Cerebellar nuclear complex (tissue), 1 donor: ENCODE measurements at places on chromosomes 3 and 15.

DNA sequence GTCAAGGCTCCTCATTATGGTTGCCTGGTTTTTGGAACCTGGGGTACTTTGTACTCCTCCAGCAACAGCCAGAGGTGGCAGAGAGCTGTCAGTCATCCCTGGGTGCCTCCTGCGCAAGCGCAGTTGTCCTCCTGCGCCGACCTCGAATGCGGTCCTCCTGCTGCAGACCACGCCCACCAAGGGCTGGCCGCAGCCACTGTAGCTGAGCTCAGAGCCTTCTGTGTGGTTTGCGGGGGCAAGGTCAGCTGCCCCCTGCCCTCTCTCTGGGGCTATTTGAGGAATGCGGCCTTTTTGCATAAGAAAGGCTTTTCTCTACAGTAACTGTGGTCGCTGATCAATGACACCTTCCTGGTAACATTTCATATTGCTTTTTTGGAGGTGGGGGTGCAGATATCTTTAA lies 131.3 kb upstream of the SNRPN start:
- DNase-seq, result no peak

- no peak for DNase-seq
Measured at GRCh38 chr3:16177962-16178627, 3.6 kb downstream of the GALNT15 start.

- no peak for DNase-seq
Measured at GRCh38 chr3:46998121-46998851, 18.8 kb downstream of the NBEAL2 start.

- DNase-seq, result no peak
Measured at GRCh38 chr3:150509780-150510179, 36.5 kb downstream of the SERP1 start.

DNA sequence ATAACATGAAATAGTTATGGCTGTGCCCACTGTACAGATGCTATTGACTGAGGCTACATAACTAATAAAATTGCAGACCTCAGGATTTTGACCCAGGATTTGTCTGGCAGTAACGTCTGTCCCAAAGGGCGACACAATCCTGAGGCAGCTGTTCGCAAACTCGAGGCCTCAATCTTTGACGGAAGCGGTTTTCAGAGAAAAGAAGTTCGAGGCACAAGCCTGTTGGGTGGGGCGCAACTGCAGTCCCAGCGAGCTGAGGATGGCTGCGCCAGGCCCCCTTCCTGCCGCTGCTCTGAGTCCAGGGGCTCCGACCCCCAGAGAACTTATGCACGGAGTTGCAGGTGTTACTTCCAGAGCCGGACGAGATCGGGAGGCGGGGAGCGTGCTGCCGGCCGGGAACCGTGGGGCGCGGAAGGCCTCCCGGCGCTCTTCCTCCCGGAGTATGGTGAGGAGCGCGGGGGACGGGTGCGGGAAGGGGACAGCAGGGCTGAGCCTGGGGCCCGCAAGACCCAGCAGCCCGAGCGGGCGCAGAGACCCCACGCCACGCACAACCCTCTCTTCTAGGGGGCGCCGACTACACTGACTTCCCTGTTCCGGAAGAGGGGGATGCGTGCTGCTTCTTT lies at the start of gene PARP15:
PARP15 (plus strand) TSS at position 242 of the 623 bp plus-strand sequence; CDS start at position 260, 18 bp downstream.
- no peak for DNase-seq

- DNase-seq, result no peak
Measured at GRCh38 chr3:142779591-142779990, 55.8 kb downstream of the TRPC1 start.

DNA sequence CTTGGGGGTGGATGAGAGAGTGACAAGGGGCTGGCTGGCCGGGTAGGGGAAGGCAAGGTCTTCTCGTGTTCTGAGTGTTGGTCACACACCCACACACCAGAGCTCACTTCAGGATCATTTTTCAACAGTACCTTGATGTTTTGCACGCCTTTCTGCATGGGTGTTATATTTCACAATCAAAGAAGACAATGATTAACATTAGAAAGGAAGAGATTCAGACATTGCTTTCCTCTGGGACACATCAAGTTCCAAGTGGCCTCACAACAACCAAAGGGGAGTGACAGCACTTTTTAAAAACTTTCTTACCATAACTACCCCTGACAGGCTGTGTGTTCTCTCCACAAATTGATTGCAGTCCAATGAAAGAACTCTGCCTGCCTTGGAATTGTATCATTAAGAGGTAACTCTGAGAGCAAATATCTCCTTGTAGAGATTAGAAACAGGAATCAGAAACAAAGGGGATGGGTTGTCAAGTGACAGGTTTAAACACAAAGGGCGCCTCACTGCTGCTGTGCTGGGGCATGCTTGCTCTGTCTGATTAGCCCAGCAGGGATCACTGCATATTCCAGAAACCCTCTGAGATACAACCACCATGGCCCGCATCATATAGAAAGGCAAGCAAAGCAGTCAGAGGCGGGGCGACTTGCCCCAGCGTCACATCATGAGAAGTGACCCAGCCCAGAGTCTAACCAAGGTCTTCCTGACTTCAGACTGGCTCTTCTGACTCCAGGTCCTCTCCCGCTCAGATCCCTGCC lies 230.8 kb downstream of the FEZF2 start:
- no peak for DNase-seq

DNA sequence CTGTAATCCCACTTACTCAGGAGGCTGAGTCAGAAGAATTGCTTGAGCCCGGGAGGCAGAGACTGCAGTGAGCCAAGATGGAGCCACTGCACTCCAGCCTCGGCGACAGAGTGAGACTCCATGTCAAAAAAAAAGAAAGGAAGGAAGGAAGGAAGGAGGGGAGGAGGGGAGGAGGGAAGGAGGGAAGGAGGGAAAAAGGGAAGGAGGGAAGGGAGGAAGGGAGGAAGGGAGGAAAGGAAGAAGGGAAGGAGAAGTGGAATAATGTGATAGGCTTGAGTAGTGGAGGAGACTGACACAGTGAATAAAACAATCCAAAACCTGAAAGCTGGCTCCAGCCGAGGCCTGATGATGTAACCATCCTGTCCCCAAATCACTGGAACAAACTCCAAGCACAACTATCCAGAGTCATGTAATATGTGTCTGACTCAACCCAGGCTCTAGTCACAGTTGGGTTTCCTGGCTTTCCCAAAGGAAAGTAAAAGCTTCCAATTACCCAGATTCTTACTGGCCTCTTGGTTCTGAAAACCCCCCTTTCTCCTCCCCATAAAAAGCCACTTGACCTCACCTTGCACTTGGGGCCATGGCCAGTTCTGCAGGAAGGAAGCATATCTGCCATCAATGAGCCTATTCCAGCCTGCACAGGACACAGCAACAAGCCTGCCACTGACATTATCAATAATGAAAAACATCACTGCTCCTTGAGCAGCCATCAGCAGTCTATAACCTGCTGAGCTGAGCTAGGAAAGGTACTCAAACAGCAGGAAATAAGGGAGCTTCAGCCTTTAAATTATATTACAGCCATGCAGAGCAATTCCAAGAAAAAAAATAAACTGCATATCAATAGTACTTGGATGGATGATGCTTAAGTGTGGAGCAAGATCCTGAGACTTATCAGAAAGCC lies 48.3 kb downstream of the MB21D2 start:
- DNase-seq, result no peak

GRCh38 chr3:20043825-20044224 lies 3.6 kb downstream of the KAT2B start:
- no peak for DNase-seq

DNA sequence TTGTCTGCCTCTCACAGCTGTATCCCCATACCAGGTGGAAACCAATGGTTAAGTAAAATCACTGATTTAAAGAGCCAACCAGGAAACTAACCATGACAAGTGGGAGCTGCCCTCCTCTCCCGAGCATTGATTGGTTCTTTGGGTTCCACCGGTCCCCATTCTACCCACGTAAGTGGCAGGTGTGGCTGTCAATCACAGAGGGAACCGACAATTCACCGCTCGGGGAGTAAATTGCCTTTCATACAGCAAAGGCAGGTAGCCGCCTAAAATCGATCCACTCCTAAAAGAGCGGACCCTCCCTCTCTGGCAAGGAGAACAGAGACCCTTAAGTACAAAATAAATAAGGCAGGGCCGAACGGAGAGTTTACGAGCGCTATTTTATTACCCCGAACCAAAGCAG lies 1.2 kb downstream of the ERC2 start:
- DNase-seq, result peak; percentile 52

- no peak for DNase-seq
Measured at GRCh38 chr3:7309641-7310102, 448.8 kb downstream of the GRM7 start.

DNA sequence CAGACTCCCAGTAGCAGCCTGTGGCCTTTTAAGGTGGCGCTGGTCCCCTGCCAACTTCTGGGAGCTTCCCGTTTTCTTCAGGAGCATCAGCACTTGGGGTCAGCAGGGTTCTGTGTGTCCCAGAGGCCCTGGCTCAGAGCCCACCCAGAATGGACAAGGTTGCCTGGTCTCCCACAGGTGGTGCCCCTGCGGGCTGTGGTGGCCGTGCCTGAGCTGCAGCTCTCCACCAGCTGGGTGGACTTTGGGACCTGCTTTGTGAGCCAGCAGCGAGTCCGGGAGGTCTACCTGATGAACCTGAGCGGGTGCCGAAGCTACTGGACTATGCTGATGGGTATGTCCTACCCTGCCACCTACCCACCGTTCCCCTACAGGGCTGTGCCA lies 15.5 kb downstream of the ACAA1 start:
- no peak for DNase-seq

DNA sequence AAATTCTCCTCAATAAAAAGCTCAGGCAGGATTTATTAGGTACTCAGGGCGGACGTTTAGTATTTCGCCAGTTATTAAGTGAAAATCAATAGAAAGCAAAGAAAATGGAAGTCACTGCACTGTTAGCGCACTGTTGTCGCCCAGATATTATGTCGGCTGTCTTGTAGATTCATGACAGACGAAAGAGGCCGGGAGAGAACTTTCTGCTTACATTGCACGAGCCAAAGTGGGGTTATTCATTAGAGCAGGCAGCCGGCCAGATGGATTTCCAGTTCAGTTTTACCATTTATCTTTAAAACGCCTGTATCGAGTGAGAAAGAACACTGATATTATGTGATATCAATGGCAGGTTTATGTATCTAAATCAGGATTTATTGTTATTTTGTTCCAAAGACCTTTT lies 866.0 kb upstream of the NR2F2 start:
- no peak for DNase-seq

DNA sequence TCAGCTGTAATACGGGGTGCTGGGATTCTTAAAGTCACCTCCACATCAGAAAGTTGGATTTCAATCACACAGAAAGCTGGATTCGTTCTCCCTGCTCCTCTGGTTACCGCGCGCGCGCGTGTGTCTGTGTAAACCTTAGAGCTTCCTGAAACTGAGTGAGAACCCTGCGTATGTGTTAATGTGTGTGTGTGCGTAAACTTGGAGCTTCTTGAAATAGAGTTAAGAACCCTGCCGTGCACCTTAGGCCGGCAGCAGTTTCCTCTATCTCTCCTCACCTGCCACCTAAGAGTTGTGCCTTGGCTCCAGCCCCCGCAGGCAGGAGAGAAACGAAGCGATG lies 531 bp downstream of the LZTFL1 start:
- no peak for DNase-seq

DNA sequence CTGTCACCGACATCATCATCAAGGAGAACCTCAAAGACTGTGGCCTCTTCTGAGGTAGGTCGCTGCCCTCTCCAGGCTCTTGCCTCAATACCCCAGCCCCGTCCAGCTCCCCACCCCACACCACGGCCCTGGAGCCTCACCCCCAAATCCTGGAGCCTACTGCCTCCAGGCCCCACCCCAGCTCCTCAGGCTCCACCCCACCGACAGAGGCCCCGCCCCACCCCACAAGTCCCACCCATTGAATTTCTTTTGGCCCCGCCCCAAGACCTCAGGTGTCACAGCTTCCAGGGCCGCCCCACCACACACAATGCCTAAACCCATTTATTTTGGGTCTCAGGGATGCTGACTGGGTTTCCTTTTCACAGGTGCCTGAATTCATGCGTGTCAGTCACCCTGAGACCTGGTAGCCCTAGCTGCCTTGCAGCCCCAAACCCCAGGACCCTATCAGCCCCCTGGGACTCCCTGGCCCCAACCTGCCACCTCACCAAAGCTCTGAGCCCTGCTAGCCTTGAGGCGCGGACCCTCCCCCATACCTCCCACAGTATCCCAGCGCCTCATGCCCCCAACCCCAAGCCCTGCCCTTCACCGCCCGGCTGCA lies 3.6 kb downstream of the GNAT1 start:
- DNase-seq, result no peak

- DNase-seq, result no peak
Measured at GRCh38 chr3:137766876-137767537, 2.9 kb downstream of the SOX14 start.

- no peak for DNase-seq
Measured at GRCh38 chr3:110767838-110768237, 303.8 kb upstream of the NECTIN3 start.

DNA sequence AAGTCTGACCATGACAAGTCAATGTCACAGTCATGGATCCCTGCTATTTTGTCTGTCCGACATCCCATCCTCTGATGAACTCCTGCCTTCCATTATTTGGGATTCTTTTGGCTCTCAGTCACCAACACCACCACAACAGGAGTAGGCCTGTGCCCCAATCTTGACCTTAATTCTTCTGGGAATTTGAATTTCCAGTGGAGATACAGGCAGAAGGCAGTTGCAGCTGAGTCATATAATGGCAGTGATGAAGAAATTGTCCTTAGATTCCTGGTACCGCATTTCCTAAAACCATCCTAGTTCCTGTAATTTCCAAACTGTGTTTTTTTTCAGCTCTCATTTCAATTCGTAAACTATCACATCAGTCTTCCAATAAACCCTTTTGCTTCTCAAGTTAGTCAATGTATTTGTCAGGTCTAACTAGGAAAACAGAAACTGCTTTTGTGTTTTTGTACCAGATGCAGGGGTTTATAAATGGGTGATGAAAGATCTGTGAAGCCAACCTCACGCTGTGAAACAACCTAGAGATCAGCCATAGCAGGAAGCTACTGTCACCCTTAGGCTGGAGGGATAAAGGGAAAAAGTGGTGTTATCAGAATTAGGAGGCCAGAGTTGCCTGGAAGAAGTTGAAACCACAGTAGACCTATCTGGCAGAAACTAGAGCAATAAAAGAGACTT lies 126.3 kb upstream of the TMEM108 start:
- no peak for DNase-seq

- DNase-seq, result no peak
Measured at GRCh38 chr15:62124973-62125303, 40.1 kb downstream of the C2CD4B start.

DNA sequence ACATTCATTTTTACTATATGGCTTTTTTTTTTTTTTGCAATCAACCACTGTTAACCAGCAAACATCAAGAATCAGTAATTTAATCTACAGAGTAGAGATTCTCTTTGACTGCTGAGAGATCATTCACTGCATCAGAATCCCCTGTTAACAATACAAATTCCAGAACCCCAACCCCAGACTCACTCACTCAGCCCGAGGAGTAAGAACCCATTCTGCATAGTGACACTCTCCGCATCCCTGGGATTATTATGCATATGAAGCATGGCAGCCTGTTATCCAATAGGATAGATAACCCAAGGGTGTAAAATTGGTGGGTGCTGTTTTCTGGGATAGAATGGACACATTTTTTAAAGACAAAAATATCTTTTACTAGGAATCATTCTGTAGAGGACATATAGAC lies 76.3 kb upstream of the CCDC39 start:
- no peak for DNase-seq

DNA sequence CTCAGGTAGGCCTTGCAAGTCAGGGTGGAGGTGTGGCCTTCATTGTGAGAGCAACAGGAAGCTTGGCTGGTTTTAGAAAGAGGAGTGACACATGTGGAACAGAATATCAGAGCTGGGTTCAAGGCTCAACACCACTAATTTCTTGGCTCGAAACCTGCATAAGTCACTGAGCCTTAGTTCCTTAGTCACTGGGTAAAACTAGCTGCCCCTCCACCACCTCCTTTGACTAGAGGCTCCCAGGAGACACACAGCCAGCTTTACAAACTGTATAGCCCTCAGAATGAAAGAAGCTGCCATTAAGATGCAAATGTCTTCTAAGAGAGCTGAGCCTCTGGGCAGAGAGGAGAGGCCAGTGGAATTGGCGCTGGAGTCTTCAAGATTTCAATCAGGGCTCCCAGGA lies 67.7 kb downstream of the CERS3 start:
- no peak for DNase-seq
